ENCODE measurements at places on chromosomes 3 and 15. TPM values are rescaled to one million over a fixed set of nuclear protein-coding genes. Genes with fewer than 3 reads are reported as not detected.

The GOLGA6L7 gene
- total RNA-seq = not detected

The CPA3 gene
- total RNA-seq = 6.3 TPM

The SLC15A2 gene
- total RNA-seq = 1.0 TPM

The VEPH1 gene
- total RNA-seq = 0.19 TPM

The TTLL13 gene
- total RNA-seq = 0.14 TPM

The ZNF501 gene
- 4.2 TPM for total RNA-seq

The ALDH1L1 gene
- 0.85 TPM for total RNA-seq

The SLCO2A1 gene
- total RNA-seq = 1.5 TPM

The STRC gene
- total RNA-seq = 0.05 TPM

The KIF15 gene
- total RNA-seq = 43.4 TPM

The TTC23 gene
- total RNA-seq = 5.7 TPM

The CRTAP gene
- 21.6 TPM for total RNA-seq
